ENCODE measurements at places on chromosomes 4 and X.

DNA sequence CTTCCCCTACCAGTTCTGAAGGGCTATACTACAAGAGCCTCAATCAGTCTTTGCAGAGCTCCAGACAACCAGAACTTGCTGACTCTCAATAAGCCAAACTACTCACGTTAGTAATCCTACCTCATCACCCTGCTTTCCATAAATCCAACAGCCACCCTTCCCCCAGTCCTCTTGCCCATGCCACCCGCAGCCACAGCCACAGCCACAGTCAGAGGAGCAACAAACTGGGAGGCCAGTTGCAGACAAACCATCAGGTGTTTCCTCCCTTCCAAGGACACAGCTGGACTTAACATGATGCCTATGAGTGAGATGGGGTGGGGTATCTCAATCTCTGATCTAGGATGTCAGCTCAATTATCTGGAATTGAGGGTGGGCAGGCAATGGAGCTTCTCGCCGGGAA lies 1.0 kb downstream of the GABRA3 start:
- DNase-seq: no peak

DNA sequence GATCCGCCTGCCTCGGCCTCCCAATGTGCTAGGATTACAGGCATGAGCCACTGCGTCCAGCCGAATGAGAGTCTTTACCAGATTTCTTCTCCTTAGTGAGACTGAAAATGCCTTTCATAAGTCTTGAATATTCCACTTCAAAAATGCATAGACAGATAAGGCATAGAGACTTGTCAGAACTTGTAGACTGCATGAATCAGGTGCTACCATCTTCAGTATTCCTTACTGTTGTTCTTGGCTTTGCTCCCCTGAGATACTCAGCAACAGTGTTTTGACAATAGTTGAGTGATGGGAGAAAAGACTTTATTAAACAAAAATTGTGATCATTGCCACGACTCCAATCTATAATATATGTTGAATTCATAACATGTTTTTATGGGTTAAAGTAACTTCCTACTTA lies 11.0 kb downstream of the TKTL2 start:
- no peak for DNase-seq

DNA sequence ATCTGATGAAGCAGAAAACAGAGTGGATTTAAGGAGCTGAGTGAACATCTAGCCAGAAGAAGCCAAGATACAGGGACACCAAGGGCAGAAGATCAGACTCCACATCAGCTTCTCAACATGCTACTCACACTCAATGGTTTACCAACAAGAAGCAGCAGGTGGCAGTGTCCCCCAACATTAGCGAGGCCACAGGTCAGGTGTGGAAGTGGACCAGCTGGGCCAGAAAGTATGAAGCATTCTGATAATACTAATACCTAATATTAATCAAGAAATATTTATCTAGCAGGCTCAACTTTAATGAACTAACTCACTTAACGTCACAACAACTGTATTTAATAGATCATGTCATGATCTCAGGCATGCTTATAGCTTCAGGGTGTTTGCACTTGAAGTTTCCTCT lies 73.4 kb upstream of the TTC29 start:
- no peak for DNase-seq

DNA sequence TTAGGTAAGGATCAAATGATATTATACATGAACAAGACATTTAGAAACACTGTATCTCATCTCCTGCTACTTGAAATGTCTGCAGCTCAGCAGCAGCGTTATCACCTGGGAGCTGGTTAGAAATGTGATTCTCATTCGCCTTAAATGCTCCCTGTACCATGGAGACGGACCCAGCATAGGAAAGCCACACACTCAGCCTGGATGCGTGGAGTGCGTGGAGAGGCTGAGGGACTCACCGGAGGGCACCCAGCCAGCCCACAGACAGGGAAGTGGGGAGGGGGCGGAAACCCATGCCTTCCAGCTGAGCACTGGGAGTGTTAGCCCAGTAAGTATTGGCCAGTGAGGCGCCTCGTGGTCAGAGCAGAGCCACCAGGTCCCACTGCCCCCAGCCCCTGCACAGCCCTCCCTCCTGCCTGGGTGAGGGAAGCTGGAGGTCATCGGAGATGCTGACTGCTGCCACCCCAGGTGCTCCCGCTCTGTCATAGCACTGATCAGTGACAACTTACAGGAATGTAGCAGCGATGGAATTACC lies 15.2 kb downstream of the SUPT20HL1 start:
- DNase-seq: no peak

- no peak for DNase-seq
These were observed 139.5 kb downstream of the TBL1X start for GRCh38 chrX:9604111-9604907.

DNA sequence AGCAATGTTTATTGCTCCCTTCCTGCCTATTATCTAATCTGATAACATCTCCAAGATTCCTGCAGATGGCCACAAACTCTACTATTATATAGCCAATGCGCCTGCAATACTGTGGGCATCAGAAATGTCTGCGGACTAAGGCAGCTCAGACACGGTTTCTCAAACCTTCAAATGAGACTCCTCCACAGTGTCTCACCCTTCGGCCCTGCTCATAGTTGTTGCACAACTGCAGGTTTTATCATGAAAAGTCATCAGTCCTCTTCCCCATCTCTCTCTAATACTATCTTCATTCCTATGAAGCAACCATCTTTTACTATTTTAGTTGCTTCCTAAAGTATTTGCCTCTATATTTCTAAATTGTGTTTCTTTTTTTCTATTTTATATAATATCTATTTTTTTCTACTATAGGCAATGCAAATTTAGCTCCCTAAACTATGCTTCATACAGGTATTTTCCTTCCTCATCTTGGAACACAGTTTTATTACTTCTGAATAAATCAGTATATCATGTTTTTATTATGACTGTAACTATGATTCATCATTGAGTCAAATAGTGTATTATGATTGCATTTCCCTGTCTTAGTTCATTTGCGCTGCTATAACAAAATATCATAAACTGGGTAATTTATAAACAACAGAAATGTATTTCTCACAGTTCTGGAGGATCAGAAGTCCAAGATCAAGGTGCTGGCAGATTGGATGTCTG lies 129.7 kb upstream of the EDNRA start:
- DNase-seq: no peak

DNA sequence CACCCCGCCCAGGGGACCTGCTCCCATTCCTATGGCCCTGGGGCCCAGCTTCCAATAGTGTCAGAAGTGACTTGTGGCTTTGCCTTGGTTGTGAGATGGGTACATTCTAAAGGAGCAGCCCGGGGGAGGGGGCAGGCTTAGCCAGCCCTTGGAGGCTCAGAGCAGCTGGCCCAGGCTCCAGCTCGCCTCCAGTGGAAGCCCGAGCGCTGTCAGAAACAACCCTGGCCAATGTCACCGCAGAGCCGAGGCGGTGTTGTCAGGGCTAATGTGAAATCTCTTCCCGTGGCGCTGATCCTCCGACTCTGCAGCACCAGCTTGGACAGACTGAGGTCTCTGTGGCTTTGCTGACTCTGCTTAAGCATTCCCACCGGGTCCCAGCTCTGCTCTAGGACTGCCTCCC lies 29.2 kb upstream of the ZNF81 start:
- no peak for DNase-seq

GRCh38 chr4:89285745-89286144 lies 21.9 kb downstream of the GPRIN3 start:
- DNase-seq: no peak

GRCh38 chrX:1444561-1445500 lies 7.9 kb downstream of the ASMTL start:
- no peak for DNase-seq

- no peak for DNase-seq
These were observed 21.4 kb upstream of the IL15 start for GRCh38 chr4:141614878-141615586.

DNA sequence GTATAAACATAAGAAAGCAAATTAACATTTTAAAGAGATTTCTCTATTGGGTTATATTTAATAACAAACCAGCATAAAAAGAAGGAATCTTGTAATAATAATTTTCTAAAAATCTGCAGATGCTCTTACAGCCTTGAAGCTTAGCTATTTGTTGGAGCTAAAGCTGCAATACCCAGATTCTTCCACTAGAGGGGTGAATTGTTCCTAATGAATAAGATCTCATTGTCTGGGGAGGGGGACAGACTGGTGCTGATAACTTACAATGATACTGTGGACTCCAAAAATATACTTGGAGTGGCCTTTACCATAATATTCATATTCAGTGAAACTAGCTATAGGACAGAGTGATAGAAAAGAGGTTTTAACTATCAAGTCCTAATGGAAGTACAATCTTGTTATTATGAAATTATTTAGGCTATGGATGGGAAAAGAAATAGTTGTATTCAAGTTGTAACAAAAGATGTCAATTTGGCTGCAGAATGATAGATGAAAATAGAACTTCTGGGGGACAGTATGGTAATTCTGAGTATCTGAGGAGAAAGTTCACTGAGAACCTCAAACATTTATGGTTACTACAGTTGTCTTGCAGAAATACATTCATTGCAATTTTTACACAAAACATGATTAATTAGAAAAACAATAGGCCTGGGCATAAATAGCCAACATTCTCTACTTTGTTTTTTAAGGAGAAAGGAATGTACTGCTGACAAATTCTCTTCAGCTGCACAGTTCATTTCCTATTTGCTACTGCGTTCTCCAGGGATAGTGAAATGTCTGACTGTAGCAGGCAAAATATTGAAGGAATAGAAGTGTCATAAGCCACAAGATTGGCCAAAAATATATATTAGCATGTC lies 443.3 kb downstream of the GBA3 start:
- no peak for DNase-seq

DNA sequence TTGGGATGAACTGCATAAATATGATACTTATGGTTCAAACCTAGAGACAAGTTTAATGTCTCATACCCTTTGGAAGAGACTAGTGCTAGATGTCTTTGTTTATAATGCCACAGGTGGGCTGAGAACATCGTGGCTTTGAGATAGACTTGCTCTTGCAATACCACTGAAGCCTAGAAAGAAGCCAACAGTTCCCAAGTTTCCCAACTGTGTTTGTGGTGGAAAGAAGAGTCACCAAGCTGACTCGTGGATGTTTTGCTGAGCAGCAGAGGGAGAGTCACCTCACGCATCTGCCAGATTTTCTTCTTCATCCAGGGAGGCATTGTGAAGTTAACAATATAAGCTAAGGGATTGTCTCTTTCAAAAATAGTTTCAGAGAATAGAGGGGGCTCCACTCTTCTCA lies 1076.2 kb downstream of the C4orf33 start:
- no peak for DNase-seq

- DNase-seq: no peak
These were observed 21.7 kb upstream of the CD38 start for GRCh38 chr4:15756361-15756861.
